NCI-H1930 (cell line): ENCODE measurements at places on chromosomes 5 and 9.

GRCh38 chr9:110898358-110898757 is 139.9 kb downstream of the LPAR1 start:
- no peak for DNase-seq

- no peak for DNase-seq
These were observed 15.6 kb upstream of the TUT7 start for GRCh38 chr9:86369810-86370209.

DNA sequence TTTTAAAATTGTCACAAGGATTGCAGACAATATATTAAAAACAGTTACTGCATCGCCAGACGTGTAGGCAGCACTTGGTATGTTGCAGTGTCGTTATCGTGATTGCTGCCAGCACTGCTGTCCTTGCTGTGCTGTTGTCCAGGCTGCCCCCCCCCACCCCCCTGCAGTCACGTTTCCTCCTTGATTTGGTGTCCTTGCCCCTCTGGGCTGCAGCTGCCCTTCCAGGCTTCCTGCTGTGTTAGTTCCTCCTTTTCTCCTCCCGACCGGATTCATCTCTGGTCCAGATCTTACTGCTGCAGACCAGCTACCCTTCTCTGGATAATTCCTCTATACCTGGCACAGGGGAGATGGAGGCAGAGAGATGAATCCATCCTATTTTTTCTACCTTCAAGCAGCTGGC is 298.9 kb downstream of the TRIM32 start:
- DNase-seq, result no peak

DNA sequence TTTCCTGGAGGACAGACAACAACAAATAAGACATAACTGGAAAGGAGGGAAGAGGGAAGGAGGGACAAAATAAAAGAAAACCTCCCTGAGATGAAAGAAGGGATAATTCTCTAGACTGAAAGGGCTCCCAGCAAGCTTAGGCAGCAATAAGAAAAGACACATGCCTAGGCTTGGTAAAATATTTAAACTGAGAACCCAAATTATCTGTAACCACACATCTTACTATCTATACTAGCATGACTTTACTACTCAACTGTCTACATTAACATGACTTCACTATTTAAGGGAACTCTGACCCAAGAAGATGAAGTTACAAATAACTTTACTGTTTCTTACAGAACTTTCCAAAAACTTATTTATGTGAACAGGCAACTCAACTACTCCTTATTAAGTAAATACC is 95.9 kb downstream of the EPB41L4A start:
- DNase-seq, result no peak

DNA sequence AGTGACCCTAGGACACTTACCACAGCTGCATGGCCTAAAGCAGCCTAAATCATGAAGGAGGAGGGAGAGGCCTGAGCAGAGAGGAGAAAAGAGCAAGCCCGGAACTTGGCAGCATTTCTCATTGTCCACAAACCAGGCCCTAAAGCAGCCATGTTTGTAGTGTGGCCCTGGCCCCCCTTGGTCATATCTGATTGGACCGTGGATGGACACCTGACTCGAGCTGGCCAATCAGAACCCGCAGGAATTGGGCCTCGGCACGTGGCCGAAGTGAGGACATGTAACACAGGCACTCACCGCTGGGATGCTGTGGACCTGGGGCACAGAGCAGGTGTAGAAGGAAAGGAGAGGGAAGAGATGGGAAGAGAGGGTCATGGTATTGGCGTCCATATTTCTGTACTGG is 56.9 kb downstream of the ASS1 start:
- no peak for DNase-seq

GRCh38 chr5:4802044-4802443 is 338.1 kb upstream of the ADAMTS16 start:
- DNase-seq, result no peak

DNA sequence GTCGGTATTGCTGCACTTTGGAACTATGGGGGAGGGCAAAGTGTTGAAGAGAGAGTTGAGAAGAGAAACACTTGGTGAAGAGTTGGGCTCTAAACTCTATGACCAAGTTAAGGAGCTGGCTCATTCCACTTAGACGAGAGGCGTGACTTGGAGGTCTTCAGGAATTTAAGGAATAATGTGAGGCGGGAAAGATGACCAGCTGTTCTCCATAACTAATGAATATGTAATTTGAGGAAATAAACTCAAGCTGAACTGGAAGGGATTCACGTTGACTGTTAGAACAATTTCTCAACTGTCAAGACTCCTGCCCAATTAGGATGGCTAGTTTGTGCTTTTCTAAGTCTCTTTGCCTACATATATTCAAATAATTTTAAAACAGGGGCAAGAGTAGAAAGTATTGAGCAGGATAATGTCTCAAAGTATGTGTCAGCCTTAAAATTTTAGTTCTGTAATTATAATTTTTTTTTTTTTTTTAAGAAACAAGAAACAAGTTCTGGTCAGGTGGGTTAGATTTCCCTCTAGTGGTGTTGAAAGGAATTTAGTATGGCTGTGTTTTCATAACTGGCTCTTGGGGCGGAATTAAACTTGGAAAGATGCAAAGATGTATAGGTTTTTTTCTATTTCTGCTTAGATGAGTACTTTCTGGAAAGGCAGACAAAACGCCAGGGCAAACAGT is 33.4 kb downstream of the TMEM252 start:
- no peak for DNase-seq

GRCh38 chr5:151451626-151452520 is 4.5 kb downstream of the SLC36A1 start:
- no peak for DNase-seq

DNA sequence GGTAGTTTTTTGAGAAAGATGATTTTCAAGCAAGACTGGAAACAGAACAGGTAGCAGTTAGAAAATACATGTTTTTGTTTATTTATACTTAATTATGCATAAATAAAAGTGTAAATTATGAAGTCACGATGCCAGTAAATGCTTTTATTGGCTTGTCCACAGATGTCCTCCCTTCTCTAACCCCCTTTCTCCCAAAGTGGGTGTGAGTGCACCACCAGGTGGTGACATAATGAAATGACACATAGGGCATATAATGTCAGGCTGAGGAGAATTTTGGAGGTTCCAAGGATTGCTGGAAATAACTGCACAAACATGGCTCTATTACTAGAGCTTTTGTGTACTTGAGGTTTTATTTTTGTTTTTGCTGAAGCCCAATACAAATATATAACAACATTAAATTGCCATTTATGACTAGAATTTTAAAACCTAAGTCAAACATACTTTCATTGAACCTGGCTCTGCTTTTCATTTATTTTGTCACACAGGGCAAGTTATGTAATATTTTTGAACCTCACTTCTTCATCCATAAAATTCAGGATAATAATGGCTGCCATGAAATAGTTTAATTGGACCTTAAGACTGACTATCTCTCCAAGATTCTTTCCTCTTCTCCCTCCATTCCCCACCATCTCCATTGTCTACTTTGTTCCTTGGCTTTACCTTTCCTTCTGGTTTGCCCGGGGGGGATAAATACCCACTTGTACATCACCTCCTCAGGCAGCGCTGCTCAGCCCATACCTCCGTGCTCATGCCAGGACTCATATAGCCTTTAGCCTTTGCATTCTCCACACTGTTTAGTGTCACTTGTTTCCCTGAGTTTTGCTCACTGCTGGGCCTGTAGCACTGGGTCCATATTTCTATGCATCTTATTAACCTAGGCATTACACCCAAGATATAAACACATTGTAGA is 168.8 kb downstream of the PDE4D start:
- no peak for DNase-seq

DNA sequence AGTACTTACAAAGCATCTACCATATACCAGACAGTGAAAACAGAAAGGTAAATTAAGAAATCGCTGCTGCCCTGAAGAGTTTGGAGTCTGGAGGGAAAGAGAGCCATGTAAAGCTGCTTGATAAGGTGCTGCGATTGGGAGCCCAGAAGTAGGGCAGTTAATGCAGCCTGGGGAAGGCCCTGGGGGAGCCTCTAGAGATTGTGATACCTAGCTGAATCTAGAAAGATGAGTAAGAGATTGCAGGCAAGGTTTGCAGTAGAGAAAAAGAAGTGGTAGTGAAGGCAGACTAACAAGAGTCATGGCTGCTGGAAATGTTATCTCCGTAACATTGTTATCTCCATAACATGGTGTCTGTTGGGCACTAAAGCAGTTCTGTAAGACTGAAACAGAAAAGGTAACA is 24.0 kb upstream of the GLIPR2 start:
- no peak for DNase-seq

DNA sequence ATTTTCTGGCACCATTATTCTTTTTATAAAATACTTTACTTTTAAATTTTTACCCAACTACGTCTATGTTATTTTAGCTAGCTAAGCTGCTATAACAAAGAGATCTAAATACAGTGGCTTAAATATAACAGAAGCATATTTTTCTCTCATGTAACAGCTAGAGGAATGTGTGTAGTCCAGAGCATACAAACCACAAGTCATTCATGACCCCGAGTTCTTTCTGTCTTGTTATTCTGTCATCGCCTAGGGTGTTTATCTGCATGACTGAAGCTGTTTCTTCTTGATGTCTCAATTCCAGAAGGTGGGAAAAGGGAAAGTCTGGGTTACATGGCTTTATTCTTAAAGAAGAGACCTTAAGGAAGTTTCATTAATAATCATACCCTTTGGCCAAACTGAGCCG is 136.9 kb upstream of the RFX3 start:
- DNase-seq, result no peak

GRCh38 chr9:90198956-90199355 is 443.7 kb downstream of the DIRAS2 start:
- DNase-seq, result no peak

DNA sequence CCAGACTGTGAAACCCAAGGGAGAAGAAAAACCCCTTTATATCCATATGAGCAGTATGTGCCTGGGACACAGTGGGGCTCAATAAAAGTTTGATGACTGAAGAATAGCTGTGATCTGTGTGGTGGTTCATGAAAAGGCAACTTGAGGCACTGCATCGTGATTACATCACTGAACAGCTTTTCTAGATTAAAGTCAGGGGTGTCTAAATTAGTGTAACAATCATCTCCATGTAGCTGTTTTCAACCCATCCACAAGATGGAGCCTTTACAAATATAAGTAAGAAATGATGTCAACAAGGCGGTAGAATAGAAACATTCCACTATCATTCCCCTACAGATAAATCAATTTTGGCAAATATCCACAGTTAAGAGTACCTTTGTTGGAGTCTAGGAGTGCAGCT is 55.5 kb downstream of the PRRC1 start:
- no peak for DNase-seq

DNA sequence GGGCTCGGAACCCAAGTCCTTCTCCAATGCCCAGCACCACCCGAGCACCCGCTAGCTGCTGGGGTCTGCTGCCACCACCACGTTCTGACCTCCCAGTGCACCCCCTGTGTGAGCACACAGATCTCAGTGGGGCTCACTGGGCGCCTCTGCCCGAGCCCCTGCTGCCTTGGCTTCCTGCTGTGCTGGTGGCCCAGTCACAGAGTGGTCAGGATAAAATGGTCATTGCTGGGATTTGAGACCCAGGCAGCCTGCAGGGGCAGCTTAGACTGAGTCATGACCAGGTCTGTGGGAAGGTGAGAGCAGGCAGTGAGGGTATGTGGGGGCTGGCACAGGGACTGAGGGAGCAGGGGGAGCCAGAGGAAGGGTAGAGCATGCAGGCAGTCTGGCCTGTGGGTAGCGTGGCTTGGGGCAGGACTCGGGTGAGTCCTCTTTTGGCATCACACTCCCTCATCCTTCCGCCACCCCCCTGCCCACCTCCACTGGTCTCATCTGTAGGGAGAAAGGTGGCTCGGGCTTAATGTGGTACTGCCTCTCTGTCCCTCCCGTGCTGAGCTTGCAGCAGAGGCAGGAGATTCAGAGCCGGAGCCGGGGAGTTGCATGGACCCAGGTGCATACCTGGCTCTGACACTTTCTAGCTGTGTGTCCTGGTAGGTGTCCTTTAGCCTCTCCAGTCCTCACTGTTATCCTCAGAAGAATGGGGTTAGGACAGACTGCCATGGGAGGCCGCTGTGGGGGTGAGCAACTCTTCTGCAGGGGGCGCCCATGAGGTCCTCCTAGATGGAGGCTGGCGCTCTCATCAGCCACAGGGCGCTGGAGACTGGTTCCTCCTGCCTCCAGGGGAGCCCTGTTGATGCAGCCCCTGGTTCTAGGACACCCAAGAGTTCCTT is 32.1 kb downstream of the USP20 start:
- DNase-seq, result no peak
